Activated T-cell treated with anti-CD3 and anti-CD28 coated beads for 24 hours (primary cell): ENCODE measurements at places on chromosomes 11 and 22.

GRCh38 chr11:7909585-7910285 lies 21.3 kb downstream of the OR10A6 start:
- no peak for DNase-seq

DNA sequence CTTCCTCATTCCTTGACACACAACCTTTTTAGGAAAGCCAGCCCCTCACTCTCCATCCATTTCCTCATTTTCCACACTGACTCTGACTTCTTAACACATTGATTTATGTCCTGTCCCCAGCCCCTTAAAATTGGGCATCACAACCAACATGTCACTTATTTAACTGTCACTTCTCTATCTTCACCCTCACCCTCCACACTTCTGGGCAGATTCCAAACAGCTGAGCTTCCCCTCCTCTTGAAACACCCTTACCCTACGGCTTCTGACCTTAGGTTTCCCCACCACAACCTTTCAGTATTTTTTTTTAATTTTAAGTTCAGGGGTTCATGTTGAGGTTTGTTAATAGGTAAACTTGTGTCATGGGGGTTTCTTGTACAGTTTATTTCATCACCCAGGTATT lies 696.3 kb downstream of the DLG2 start:
- no peak for DNase-seq

DNA sequence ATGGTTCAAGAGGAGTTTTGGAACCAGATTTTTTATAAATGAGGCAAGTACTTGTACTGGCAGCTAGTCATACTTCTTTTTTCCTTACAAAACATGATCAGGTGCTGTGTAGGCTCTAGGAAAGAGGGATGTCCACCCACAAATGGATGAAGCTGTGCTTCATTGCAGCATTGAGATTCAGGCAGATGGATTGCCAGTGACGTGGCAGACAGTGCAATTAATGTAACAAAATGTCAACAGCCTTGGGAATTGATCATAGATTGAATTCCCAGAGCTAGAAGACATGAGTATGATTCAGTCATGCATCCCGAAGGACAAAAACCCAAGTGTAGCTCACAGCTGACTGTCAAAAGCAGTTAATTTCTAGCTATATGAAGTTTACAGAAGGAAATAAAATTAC lies 99.2 kb upstream of the RASSF10 start:
- no peak for DNase-seq

GRCh38 chr11:23974601-23975000 lies 522.3 kb upstream of the LUZP2 start:
- no peak for DNase-seq

GRCh38 chr22:40368016-40368415 lies 2.4 kb upstream of the SGSM3 start:
- DNase-seq: no peak

DNA sequence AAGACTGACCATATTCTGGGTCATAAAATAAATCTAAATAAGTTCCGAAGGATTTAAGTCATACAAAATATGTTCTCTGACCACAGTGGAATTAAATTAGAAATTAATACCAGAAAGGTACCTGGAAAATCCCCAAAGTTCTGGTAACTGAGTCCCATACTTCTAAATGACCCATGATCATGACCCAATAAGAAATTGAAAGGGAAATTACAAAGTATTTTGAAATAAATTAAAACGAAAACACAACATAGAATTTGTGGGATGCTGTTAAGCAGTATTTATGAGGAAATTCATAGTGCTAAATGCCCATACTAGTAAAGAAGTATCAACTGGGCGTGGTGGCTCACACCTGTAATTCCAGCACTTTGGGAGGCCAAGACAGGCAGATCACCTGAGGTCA lies 23.4 kb upstream of the IL10RA start:
- no peak for DNase-seq

GRCh38 chr11:66183494-66184048 lies 84.9 kb upstream of the RAB1B start:
- no peak for DNase-seq

- no peak for DNase-seq
Observed at GRCh38 chr22:29386708-29387107, 1.7 kb downstream of the AP1B1 start.

- no peak for DNase-seq
Observed at GRCh38 chr11:130533113-130533798, 84.8 kb downstream of the ADAMTS15 start.

- DNase-seq: no peak
Observed at GRCh38 chr11:121497176-121497998, 44.6 kb upstream of the SORL1-AS1 start.

- DNase-seq: no peak
Observed at GRCh38 chr22:32073823-32074380, 30.8 kb downstream of the SLC5A1 start.

- no peak for DNase-seq
Observed at GRCh38 chr22:42372976-42373375, 59.2 kb downstream of the NFAM1 start.

DNA sequence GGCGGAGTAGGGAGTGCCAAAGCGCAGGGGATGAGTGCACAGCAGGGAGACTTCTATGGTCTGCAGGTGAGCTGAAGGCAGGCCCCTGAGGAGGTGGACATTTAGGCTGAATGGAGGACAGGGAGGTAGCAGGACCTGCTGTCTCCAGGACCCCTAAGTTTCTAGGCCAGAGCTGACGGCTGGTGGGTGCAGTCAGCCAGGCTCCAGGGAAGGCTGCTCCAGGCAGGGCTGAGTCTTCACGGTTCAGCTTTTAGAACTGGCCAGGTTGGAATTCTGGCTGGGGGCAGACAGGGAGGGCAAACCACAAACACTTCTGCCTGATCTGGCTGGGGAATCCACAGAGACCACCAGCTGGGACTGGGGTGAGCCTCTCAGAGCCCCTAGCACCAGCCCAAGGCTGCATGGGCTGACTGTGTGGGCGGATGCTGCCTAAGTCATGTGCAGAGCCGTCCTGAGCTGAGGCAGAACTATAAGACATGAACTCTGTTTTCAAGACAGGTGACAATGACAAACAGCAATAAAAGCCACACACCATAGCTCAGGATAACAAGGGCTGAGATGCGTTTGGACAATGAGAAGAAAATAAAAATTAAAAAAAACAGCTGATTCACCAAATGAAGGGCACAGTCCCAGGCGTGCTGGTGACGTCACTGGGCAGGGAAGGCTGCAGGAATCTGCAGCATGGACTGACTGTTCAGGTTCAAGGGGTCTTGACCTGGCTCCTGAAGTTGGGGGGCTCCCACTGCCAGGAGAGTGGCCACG lies 10.4 kb upstream of the MALAT1 start:
- DNase-seq: no peak

DNA sequence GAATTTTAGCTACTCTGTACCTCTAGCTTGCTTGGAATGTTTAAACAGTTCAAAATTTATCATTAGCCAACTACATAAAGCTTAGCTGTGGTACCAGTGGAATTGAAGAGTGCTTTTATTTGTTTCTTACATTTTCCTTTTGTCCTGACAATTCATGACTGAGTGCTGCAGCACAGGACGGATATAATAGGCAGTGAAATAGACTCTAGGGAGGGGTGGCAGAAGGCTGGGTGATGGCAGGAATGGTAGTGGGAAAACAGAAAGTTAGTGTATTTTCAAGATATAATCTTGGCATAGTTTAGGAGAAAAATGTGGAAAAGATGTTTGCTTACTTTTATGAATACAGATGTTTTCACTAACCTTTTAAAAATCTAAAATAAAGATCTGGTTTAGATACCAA lies 31.1 kb upstream of the ARHGAP32 start:
- no peak for DNase-seq

- DNase-seq: no peak
Observed at GRCh38 chr11:44985721-44986120, 35.0 kb upstream of the TP53I11 start.

GRCh38 chr11:792873-793272 lies 3.0 kb upstream of the CEND1 start:
- DNase-seq: no peak

DNA sequence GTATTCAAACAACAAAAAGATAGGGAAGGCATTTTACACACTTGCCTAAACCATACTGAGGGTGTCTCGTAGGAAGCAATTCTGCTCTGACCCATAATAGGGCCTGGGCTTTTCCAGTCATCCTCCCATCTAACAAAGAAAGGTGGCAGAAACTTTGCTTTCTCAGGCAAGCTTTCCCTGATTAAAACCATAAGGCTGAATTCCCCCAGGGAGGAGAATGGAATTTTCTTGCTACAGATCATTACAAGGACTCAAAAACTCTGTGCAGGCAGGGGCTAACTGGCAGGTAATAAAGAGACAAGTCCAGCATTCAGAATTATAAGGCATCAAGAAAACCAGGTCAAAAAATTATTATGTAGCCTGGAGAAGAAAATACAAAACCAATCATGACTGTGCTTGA lies 90.4 kb downstream of the RBFOX2 start:
- no peak for DNase-seq

GRCh38 chr11:44563711-44564110 lies 1.8 kb upstream of the CD82 start:
- DNase-seq: no peak

DNA sequence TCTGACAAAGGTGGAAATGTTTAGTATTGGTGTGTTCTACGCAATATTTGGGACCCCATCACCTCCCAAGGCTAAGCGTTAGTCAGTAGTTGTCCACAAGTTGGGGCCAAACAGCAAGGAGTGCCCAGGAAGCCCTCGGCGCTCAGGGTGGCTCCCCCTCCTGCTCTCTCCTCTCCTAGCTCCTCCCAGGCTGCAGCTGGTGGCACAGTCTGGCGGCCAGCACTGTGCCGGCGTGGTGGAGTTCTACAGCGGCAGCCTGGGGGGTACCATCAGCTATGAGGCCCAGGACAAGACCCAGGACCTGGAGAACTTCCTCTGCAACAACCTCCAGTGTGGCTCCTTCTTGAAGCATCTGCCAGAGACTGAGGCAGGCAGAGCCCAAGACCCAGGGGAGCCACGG lies 16.8 kb downstream of the CD5 start:
- no peak for DNase-seq

GRCh38 chr11:87398931-87399330 lies 361.2 kb downstream of the TMEM135 start:
- DNase-seq: no peak

DNA sequence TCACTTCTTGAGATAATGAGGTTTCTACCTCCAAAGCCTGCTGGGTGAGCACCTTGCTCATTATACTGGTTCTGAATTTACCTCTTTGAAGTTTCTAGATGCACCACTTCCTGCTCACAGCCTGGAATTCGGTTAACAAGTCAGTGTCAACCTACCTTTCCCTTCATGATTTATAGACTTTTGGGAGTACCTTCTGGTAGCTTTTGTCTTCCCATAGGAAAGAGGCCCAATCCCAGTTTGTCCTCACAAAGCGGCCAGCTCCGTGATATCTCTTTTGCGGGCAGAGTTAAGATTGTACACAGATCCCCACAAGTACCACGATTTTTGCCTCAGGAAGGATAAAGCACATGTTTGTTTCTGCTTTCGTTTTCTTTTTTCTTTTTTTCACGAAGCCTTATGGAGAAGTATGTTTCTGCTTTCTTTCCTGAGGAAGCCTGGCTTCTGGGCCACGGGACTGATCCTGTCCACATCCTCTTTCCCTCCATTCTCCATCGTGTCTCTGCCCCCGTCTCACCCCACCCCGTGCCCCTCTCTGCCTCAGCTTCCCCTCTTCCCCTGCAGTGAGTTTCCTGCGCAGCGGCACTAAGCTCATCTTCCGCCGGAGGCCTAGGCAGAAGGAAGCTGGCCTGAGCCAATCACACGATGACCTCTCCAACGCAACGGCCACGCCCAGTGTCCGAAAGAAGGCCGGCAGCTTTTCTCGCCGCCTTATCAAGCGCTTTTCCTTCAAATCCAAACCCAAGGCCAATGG lies 5.7 kb upstream of the HINFP start:
- no peak for DNase-seq

GRCh38 chr11:76233196-76233921 lies 27.1 kb upstream of the WNT11 start:
- no peak for DNase-seq

DNA sequence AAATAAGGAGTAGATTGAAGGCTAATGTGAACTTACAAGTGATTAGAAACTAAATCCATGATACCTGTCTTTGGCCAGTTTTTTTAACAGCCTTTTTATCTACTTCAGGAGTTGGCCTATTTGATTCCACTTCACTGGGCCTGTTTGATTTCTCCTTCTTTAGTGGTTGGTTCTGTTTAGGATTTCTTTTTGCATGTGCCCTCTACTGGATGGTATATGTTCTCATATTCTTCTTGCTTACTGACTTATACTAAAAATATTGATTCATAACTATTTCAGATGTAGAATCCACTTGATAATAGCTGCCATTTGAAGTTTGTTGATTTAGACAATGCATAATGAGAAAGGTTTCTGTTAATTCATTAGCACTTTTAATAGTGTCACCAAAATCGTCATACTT lies 53.9 kb downstream of the USP47 start:
- DNase-seq: no peak

DNA sequence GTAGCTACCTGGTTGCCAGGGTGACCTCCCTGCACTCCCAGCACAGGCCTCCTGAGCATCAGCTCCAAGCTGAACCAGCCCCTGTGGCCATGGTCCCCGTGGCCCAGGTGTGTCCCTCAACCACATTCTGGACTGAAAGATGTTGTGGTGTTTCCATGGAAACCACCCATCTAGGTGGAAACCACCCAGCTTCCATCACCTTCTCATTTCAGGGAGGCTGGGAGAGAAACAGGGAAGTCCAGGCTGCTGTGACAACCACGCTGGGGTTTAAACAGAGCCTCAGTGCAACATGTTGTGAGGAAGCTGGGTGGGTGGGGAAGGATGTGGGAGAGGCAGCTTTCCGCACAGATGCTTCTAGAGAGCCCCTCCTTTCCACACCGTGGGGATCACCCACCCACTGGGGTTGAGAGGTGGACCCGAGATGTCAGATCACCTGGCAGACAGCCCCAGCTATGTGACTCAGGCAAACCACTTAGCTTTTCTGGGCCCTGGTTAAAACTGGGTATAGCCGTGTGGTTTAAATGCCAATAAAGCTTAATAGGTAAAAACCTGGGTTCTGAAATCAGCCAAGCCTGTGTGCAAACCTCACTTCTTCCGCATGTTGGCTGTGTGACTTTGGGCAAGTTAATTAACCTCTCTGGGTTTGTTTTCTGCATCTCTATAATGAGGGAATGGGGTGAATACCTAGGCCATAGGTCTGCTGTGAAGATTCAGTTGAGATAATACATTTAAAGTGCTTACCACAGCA lies 46.4 kb downstream of the CD82 start:
- DNase-seq: peak; percentile 54

DNA sequence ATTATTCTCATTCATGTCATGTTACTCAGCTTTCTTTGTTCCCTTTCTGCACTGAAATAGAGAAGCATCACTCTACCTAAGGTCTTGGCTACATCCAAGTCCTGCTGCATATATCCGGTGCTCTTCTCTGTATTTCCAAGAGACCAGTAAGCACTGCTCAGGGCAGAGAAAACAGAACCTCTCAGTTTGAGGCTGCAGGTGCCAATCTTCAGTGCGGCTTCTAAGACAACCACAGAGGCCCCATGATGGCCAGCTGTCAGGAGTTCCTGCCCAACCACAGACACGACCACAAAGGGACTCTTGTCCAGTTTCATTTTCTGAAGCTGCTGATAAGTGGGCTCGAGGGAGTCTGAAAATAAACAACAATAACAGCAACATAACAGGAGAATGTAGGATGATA lies 378.4 kb upstream of the PITPNB start:
- no peak for DNase-seq

GRCh38 chr11:45162916-45163879 lies 16.8 kb downstream of the PRDM11 start:
- DNase-seq: no peak
